ENCODE measurements at places on chromosomes 3 and 15. TPM values are rescaled to one million over a fixed set of nuclear protein-coding genes. Genes with fewer than 3 reads are reported as not detected.

DNA sequence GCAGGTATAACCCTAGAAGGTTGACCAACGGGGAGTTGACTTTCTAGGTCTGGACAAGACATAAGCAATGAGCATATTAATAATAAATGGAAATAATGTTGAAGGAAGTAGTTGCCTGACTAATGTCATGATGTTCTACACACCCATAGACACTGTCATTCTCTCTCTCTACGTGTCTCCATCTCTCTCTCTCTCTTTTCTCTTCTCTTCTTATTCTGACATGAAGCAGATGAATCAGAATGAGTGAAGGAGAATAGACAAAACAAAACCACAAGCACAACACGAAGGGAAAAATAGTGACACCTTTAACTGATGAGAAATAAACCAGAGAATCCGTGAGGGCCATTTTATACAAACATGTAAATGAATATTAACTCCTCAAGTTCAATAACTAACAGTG lies 26.7 kb upstream of the CCDC80 start:
- no peaks in the 10 kb centered on the region for H3K4me1 ChIP-seq
- no peaks in the 10 kb centered on the region for H3K27me3 ChIP-seq
- H3K4me3 ChIP-seq: no peak overlapping the region
- no peaks in the 10 kb centered on the region for H3K36me3 ChIP-seq

GRCh38 chr15:72796515-72797337 lies 13.2 kb upstream of the ADPGK start:
- peak overlapping the region; percentile 13 for H3K4me3 ChIP-seq
- peak; percentile 31 for DNase-seq
- no peaks in the 10 kb centered on the region for H3K27me3 ChIP-seq
- H3K27ac ChIP-seq: no peak overlapping the region
- peaks cover 11% of the 10 kb centered on the region for H3K4me1 ChIP-seq

DNA sequence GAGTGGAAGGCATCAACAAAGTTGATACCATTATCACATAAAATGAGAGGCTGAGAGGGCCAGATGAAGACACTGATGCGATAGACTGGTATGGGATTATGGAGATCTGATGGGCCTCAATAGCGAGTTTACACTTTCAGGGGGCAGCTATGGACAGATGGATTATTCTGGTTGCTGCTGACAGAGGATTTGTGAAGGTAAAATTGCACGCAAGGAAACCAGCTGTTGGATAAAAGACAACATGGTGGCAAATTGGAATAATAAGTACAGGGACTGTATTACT lies 203.9 kb downstream of the MBNL1 start:
- no peaks in the 10 kb centered on the region for H3K36me3 ChIP-seq
- no peak overlapping the region for H3K4me3 ChIP-seq
- no peak for DNase-seq
- no peak overlapping the region for H3K27ac ChIP-seq

DNA sequence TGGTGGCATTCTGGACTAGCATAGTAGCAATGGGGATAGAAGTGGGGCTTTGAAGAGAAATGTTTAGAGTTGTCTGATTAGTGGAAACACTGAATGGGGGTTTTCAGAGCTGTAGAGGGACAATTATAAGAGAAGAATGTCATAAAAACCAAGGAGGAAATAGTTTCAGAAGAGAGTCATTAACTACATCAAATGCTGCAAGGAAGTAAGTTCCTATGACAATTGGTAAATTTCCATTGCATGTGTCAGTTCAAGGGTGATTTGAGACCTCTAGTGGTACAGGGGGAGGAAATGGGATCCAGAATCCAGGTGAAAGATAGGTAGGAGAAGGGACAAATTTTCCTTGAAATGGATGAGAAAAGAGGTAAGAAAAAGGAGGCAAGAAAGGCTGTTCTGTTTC lies 68.3 kb upstream of the TBC1D5 start:
- no peaks in the 10 kb centered on the region for H3K36me3 ChIP-seq
- H3K4me1 ChIP-seq: no peaks in the 10 kb centered on the region
- no peaks in the 10 kb centered on the region for H3K27me3 ChIP-seq
- H3K4me3 ChIP-seq: no peak overlapping the region

- no peak overlapping the region for H3K4me3 ChIP-seq
- H3K27ac ChIP-seq: no peak overlapping the region
- no peaks in the 10 kb centered on the region for H3K36me3 ChIP-seq
- no peaks in the 10 kb centered on the region for H3K27me3 ChIP-seq
- no peaks in the 10 kb centered on the region for H3K4me1 ChIP-seq
These were observed 47.8 kb downstream of the SLC41A3 start for GRCh38 chr3:126036056-126036549.

DNA sequence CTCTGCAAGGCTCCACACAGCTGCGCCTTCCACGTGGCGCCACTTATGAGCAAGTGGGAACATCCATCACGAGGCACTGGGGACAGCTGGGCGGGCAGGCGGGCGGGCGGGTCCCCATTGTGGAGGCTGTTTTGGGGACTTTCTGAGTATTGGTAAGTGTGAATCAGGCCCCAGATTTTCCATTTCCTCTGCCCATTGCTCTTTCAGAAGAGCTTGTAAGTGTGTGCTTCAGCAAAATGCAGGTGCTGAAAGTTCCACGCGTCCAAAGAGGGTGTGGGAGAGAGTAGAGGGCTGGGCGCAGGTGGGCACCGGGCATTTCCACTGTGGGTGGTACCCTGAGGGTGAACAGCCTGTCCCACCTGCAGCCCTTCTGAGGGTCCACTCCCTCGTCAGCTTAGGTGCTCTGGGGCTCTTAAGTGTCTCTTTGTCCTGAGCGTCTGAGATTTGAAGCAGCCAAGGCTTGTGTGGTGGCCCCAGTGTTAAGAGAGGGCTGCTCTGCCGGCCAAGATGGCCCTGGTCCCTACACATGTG lies 177.1 kb downstream of the RPLP1 start:
- no peak overlapping the region for H3K27ac ChIP-seq
- no peak for DNase-seq
- H3K36me3 ChIP-seq: no peaks in the 10 kb centered on the region
- H3K27me3 ChIP-seq: no peaks in the 10 kb centered on the region
- no peak overlapping the region for H3K4me3 ChIP-seq

DNA sequence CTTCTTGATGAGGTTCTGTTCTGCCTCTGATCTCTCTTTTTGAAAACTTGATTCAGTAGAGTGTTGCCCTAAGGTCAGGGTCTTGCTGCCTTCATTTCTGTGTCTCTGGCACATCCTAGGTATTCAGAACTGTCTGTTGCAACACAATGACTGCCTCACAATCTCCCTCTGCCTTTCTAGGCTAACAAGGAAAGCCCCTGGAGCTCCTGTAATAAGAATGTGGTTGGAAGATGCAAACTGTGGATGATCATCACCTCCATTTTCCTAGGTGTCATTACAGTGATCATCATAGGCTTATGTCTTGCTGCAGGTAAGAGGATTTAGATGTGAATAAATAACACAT lies 7.0 kb downstream of the C3orf52 start:
- H3K27me3 ChIP-seq: no peaks in the 10 kb centered on the region
- no peak for DNase-seq
- H3K4me1 ChIP-seq: peaks cover 57% of the 10 kb centered on the region
- H3K36me3 ChIP-seq: no peaks in the 10 kb centered on the region

- H3K27me3 ChIP-seq: no peaks in the 10 kb centered on the region
- H3K4me3 ChIP-seq: no peak overlapping the region
- H3K27ac ChIP-seq: no peak overlapping the region
- DNase-seq: no peak
- H3K36me3 ChIP-seq: no peaks in the 10 kb centered on the region
These were observed 48.0 kb upstream of the MRPL3 start for GRCh38 chr3:131550562-131551465.

DNA sequence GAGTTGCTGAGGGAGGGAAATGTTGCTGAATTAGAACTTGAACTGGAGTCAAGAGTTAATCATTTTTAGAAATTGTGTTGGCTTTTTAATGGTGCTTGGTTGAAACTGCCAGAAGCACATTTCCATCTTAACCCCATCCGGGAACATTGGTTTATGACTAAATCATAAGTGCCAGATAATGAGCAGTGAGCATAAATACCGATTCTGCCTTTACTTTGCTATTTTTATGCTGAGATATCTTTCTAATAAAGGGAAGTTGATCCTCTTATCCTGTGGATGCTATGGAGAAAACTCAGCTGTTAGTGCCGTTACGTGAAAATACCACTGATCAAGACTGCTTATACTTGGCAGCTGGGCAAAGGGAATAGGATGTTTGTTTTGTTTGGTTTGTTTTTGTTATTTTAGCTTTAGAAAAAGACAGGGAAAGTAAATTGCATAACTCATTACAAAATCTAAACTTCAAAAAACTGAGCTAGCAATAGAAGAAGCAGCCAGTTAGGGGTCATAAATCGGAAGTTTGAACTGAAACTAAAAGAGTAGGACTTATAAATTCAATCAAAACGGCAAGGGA lies 813.1 kb downstream of the NAALADL2 start:
- no peaks in the 10 kb centered on the region for H3K36me3 ChIP-seq
- no peaks in the 10 kb centered on the region for H3K4me1 ChIP-seq
- no peak overlapping the region for H3K27ac ChIP-seq
- H3K4me3 ChIP-seq: no peak overlapping the region

The GP9 gene
- not detected for total RNA-seq

The ZNF639 gene
- total RNA-seq: 17.8 TPM

The CRABP1 gene
- 1.6 TPM for total RNA-seq

The PAK6 gene
- 22.4 TPM for total RNA-seq

The FSIP1 gene
- total RNA-seq: 0.33 TPM

All from body of pancreas (tissue), 4 donors.